Upper lobe of right lung (tissue), 1 donor: ENCODE measurements at places on chromosomes 4 and X. TPM values are rescaled to one million over a fixed set of nuclear protein-coding genes. Genes with fewer than 3 reads are reported as not detected.

NKX3-2 gene
- not detected for total RNA-seq

DNA sequence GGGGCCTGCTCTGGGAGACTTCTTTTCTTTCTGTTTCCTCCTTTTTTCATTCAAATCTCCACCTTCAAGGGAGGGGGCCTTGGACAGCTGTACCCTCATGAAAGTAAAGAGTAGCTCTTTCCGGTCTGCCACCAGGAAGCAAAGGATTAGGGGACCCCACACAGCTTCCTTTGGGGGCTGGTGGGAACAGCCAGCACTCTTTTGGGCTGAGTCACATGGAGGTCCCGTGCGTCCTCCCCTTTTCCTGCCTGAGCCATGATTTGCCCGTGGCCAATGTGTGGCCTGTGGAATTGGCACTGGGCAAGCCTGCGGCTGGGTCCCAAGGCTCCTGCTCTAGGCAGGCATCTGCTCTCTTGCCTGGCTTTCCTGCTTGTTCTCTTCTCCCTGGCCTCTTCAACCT, 65.5 kb downstream of the FHDC1 start:
- DNase-seq = no peak

DNA sequence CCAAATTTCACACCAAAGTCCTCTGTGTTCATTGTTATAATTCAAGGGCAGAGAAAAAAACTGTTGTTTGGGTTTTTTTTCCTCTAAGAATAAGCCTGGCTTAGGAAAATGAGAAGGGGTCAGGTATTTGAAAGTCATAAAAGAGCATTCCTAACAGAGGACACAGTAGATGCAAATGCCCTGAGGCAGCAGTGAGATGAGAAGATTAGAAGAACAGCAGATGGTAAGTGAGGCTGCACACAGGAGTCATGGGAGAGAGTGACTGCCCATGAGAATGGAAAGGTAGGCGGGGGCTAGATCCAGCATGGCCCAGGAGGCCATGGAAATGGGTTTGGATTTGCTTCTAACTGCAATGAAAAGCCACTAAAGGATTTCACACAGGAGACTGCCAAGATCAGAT, 107.5 kb upstream of the RBPJ start:
- no peak for DNase-seq

- no peak for DNase-seq
These were observed 40.8 kb downstream of the PSAPL1 start for GRCh38 chr4:7393601-7394575.

DNA sequence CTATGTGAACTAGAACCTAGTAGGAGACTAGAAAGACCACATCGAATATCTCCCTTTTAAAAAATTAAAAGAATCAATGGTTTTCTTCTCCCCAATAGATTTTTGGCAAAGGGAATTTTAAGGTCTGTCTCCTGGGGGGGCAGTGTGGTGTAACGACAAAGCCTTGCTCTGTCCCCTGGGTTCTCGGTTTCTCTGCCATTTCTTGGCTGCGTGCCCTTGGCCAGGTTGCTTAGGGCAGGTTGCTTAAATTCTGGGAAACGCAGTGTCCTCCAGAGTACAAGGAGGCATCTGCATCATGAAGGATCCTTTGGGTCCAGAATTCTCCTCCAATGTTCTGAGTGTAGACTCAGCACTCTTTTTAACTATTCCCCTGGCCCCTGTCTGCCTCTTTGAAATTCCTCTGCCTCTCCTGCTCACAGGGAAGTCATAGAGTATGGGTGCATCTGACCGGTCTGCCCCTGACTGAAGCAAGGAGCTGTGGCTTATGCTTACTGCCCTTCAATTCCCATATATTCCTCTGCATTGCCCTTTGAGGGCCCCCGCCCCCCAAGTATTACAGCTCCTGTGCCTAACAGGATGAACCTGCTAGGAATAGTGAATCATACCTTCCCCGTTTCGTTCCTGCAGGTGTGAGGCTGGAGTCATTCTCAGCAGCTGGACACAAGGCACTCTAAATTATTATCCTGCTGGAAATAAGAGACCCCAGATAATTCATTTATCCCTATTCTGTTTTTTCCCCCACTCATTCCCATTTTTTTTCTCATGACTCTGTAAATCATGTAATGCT, 2.2 kb downstream of the KIT start:
- DNase-seq = no peak

LNX1 gene
- total RNA-seq = 6.0 TPM

GRCh38 chr4:145107126-145107525, 9.0 kb downstream of the ABCE1 start:
- no peak for DNase-seq

- DNase-seq = peak; percentile 55
These were observed 64.9 kb upstream of the ADRA2C start for GRCh38 chr4:3701271-3701734.

CENPVL1 gene
- total RNA-seq = not detected

STARD8 gene
- 39.4 TPM for total RNA-seq
